ENCODE measurements at places on chromosomes 12 and 14. TPM values are rescaled to one million over a fixed set of nuclear protein-coding genes. Genes with fewer than 3 reads are reported as not detected.

DNA sequence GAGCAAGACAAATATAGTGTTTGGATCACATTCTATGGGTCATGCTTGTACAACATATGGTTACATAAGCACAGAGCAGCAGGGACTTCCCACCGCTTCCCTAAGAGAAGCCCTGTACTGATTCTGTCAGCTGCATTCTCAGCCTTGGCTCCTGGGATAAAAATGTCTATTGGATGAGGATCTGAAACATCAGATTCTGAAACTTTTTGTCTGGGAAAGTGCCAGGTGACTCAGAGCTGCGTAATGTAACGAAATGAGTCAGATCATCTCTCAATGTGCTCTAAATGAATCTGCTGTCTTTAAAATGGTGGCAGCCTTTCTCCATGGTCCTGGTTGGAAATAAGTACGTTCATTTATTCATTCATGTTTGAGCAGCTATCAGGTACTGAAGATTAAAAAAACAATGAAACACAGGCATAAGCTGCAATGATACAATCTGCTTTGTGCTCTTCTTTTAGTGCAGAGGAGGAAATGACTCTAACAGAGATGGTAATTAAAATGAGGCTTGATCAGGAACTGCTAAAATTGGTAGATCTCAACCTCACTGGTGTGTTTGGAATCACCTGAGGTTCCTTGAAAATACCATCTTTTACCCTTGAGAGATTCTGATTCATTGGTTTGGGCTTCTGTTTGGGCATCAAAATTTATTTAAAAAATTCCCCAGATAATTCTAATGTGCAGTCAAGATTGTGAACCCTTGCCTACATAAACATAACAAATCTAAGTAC lies 99.1 kb upstream of the NAP1L1 start:
- DNase-seq, result no peak

GRCh38 chr12:121592320-121592719 lies 11.5 kb upstream of the KDM2B start:
- no peak for DNase-seq

DNA sequence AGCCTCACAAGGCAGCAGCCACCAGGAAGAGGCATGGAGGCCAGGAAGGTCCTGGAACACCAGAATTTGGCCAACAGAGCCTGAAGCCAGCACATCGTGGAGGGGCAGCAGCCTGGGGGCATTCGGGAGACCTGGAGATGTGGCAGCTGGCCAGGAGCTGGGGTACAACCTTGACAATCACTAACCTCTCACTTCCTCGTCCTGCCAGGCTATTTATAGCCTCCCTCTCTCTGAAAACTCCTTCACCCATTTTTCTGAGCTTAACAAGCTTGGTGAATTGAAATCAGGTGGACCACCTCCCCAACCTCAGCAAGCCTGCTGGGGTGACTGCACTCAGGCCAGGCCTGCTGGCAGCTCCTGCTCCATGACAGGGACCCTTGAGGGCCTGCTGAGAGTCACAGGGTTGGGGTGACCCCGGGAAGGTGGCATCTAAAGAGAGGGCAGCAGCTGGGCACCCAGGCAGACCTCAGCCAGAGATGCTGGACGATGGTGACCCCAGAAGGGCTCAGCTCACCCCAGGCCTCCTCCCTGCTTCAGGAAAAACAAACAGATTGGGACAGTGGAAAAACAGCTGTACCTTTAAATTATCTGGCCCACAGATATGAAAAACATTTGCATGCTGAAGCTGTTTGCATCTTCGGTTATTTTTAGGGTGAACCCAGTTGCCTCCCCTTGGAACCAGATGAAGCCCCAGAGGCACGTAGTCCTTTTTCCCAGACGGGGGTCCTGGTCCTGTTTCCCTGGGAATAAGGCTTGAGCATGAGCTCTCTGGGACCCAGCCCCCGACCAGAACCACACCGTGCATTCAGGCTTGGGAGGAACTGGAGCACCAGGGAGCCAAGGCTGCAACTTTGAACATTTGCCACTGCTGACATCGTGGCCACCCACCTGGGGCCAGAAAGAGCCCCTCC lies 67.0 kb downstream of the PITPNM2 start:
- DNase-seq, result no peak

- DNase-seq, result no peak
Observed at GRCh38 chr14:104697892-104698583, 8.6 kb downstream of the INF2 start.

GRCh38 chr12:14959126-14959440 lies 2.3 kb downstream of the ARHGDIB start:
- no peak for DNase-seq

The TAS2R46 gene
- 0.66 TPM for total RNA-seq

Data from activated T-cell treated with anti-CD3 and anti-CD28 coated beads, Interleukin-2, amount 50 U/mL, for 4 hours (primary cell).